ENCODE measurements at places on chromosomes 11 and 22.

DNA sequence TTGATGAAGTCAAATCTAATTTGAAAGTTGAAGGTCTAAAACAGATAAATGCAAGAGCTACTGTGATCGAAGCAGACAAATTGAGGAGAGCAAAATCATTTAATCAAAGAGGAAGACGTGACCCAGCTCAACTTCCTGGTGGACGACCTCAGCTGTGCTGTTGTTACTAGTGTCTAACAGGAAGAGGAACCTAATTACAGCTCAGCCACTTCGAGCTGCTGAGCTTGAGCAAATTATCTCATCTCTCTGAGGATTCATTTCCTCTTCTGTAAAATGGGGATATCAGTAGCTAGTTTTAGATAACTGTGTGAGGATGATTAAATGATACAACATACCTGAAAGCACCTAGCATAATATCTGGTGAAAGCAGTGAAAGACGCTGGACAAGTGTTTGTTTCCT is 48.6 kb upstream of the OLFML1 start:
- no peak for DNase-seq

GRCh38 chr11:63012430-63012829 is 3.2 kb downstream of the SLC22A8 start:
- DNase-seq = no peak

- DNase-seq = no peak
Measured at GRCh38 chr11:35641171-35641897, 21.2 kb upstream of the TRIM44 start.

- DNase-seq = no peak
Measured at GRCh38 chr22:33969045-33969444, 48.8 kb upstream of the LARGE1 start.

GRCh38 chr11:67389477-67389876 is 2.3 kb upstream of the RAD9A start:
- peak; percentile 67 for DNase-seq

GRCh38 chr22:32996702-32997101 is 61.5 kb downstream of the SYN3 start:
- no peak for DNase-seq
